ENCODE measurements at places on chromosomes 1 and 21.

DNA sequence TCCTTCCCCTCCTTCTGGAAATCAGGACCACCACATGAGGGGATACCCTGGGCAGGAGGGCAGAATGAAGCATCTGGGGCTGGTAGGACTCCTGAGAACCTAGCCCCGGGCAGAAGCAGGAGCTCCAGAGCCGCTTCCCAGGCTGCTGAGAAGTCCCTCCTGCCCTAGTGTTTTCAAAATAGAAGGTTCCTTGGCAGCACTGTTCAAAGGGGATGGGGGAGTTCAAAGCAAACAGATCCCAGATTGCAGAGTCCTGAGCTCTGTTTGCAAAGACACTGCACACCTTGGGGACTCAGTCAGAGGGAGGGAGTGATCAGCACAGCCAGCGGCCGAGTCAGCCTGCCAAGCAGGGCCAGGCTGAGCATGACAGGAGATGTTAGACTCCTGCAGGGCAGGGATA, 177.8 kb downstream of the PTPRU start:
- DNase-seq = no peak

DNA sequence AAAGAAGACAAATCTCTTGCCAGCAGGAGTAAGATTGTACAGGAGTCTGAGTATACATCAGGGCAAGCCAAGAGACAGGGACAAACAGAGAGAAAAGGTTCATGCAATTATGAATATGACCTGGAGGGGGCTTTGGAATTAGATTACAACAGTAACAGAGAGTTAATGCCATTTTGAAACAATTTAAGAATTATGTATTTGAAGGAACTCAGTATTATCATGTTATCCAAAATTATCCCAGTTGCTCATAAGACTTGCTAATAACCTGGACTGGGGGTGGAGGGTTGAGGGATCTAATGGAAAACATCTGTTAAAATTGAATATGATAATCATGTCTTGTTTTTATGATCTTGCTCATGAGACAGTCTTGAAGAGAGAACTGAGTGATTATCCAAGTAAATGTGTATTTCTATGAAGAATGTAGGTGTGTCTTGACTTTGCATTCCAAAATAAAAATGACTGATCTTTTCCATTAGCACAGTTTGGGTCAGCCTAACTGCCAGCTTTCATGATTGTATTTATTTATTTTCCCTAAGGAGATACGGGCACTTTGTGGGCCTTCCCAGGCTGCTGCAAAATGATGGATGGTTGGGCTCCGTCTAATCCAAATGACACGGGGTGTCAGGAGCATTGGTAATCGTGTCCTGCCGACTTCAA, 117.7 kb downstream of the ERG start:
- no peak for DNase-seq

DNA sequence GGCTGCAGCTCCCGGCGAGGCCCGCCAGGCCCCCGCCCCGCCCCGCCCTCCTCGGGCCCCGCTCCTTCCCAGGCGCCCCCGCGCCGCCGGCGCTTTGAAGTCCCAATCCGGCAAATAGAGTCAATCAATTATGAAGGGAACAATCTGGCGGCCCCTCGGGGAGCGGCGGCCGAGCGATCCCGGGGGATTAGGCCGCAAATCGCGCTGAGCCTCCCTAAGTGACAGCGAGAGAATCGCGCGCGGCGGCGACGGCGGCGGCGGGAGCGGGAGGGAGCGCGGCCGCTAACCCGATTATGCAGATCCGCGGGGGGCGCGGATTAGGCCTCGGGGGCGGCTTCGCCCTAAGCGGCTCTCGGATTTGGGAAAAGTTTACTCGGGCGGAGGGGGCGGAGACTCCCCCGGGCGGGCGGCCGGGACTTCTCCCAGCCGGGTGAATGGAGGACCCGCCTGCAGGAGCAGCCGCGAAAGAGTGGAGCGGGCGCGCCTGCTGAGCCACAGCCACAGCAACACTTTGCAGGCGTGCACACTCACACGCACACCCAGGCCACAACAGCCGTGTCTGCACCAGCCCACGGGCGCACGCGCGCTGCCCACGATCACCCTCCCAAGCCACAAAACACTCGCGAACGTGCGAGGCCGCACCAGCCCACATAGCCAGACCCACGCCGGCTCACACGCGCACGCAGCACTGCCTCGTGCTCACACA, 23.0 kb upstream of the DMBX1 start:
- peak; percentile 18 for DNase-seq

GRCh38 chr21:16676391-16676790, 836.5 kb upstream of the CXADR start:
- DNase-seq = no peak

- DNase-seq = peak; percentile 81
Measured at GRCh38 chr1:66503841-66504470, 30.0 kb upstream of the SGIP1 start.

GRCh38 chr1:1862905-1863547, 27.9 kb downstream of the GNB1 start:
- DNase-seq = peak; percentile 35

DNA sequence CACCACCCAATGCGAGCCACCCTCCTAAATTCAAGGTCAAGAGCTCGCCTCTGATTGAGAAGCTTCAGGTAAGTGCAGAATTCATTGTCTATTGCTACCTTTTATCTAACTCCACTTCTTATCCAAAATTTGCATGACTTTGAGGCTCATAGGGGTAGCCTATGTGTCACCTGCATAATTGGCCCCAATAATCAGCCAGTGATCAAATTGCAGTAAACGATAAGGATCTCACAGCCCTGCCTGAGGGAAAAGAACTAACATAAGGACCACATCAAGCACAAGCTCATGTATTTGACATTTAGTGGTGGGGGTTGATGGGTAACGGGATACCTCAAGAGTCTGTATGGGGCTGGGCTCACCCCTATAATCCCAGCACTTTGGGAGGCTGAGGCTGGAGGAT, 31.7 kb upstream of the MPZL1 start:
- DNase-seq = no peak

DNA sequence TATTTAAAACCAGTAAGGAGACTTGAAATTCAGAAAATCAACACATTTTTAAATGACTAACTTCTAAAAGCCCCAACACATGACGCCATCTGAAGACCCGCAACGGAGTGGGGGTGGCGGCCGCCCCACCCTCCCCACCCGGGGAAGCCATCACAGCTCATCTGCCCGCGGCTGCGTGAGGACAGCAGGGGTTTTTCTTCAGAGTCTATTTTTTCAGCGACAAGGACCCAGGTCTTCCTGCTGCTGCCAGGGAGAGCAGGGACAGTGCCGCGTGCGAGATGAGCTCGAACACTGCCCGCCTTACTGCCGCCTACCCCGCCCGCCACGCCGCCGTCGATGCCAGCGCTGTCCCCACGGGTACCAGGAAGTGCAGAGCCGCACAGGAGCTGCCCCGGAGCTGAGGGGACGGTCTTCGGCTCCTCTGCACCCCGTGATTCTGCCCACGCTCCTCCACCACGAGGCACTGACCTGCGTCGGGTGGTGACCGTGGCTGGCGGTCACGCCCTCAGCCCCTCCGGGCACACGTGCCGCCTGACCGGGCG, 79.0 kb downstream of the SKI start:
- DNase-seq = no peak

GRCh38 chr1:110091791-110092190, 20.5 kb upstream of the UBL4B start:
- DNase-seq = peak; percentile 50

DNA sequence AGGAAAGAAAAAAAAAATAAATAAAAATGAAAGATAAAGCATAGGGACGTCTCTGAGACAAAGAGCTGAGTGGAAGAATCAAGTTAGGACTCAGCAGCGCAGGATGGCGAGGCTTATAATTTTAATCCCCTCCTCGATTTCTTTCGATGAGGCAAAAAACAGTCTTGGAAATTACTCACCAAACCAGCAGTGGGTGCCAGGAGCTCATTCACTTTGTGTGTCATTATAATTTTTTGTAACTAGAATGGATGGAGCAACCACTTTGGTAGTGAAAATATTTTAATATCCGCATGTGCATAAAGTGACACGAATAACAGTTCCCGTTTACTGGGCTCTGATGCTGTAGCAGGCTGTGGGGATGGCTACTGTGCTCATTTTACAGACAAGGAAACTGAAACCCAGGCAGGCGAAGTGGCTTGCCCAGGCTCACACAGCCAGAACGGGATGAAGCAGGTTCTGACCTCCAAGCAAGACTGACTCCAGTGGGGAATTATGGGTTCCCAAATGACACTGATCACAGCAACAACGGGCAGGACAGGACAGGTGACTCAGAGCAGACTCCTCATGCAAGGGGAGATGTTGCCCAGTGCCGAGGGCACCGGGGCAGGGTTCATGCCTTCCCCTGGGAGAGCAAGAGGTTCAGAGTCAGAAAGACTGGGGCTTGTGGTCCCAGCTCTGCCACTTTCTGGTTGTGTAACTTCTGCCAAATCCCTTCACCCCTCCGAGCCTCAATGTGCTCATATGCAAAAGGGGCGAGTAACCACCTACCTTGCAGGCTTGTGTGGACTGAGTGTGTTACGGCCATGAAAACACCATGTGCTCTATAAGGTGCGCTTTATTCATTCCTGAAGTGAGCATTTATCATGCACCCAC, 63.6 kb downstream of the RUNX3 start:
- no peak for DNase-seq

GRCh38 chr1:1021010-1021919, 1.3 kb downstream of the AGRN start:
- peak; percentile 73 for DNase-seq
